Cardiac septum (tissue), 1 donor: ENCODE measurements at places on chromosomes 11 and 22.
A peak's percentile ranks its signal among the peaks of the same experiment; 100 is the strongest.

GRCh38 chr22:25170426-25170980 lies 29.2 kb upstream of the CRYBB3 start:
- DNase-seq: no peak

DNA sequence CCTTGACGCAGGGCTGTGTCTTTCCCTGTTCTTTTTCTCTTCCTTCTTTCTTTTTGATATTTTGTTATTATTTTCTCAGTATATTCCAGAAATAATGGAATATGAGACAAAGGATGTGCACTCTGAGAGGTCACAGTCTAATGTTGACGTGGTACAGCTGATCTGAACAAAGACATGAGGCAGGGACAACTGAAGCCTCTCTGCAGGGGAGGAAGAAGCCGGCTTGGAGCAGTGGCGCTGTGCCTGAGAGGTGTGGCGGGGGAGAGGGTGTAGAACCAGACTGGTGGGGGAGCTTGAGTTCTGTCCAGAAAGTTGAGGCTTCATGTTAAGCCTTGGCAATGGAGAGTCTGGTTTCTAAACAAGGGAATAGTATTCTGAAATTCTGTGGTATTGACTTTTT lies 34.7 kb downstream of the ADAMTS15 start:
- no peak for DNase-seq

- DNase-seq: no peak
Measured at GRCh38 chr11:94968334-94968958, 4.9 kb downstream of the CWC15 start.

- no peak for DNase-seq
Measured at GRCh38 chr11:5624489-5625279, at the start of gene TRIM34. Gene TRIM34 (plus strand): TSS chr11:5625001. CDS start chr11:5632332, 7,331 bp downstream.

DNA sequence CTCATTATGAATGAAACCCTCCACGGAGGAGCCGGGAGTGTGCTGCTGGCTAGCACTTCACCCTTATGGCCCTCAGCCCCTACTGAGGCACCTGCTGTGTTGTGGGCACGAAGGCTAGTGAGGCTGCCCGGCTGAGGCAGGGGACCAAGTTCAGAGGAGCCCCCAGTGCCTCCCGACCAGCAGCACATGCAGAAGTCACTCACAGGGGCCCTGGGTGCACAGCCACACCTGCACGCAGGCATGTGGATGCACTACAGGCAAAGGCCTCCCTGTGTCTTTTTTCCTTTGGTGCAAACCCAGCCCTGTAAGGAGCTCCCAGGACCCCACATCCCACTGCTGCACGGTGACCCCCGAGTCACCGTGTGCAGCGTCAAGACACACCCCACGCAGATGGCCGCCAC lies 261.5 kb downstream of the BRD1 start:
- DNase-seq: peak; percentile 39

GRCh38 chr11:103736315-103737036 lies 300.0 kb upstream of the DDI1 start:
- DNase-seq: no peak

GRCh38 chr11:19013181-19013857 lies 47.2 kb downstream of the MRGPRX2 start:
- no peak for DNase-seq

DNA sequence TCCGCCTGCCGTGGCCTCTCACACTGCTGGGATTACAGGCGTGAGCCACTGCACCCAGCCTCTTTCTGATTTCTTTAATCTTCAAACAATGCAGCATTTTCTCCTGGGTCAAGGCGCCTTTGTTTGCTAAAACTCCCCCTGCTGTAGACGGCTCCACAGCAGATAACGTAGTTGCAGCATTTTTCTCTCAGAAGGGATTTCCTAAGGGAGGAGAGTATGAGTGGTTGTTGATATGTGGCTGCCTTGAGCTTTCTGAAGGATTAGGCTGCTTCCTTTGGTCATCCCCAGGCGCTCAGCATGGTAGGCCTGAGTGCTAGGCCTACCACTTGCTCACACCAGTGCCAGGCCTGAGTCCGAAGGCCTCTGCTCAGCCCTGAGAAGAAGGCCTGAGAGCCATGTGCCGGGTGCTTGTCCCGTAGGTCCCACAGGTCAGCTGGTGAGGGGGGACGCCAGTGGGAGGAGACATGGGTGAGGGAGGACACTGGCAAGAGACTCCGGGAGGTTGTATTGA lies 18.1 kb downstream of the SMARCB1 start:
- no peak for DNase-seq

DNA sequence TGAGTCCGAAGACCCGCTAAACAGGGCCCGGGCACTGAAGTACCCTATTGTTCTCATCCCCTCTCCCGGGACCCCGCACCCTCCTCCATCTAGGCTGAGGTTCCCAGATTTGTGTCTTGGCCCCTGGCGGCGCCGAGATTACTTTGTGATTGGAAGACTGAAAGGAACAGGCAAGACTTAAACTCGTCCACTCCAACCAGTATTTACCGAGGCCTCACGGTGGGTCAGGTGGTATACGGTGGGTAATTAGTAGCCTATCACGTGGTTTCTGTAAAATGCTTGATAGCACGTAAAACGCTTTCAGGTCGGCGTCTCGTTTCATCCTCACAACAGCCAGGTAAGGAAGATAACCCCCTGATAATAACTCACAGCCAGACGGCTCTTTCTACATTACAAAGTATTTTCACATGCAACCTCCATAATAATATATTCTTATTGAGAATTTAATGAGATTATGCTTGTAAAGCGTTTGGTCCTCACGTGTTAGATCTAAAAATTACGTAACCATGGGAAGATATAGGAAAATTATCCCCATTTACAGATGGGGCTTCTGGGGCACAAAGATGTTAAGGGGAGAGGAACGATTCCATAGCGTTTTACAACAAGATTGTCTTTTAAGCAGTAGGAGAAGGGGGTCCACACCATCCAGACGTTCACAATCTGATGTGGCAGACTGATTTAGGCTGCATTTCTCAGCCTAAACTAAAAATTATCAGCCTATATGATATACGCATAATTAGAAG lies 642 bp upstream of the PIK3C2A start:
- DNase-seq: no peak
